ENCODE measurements at places on chromosomes 1 and 21.

DNA sequence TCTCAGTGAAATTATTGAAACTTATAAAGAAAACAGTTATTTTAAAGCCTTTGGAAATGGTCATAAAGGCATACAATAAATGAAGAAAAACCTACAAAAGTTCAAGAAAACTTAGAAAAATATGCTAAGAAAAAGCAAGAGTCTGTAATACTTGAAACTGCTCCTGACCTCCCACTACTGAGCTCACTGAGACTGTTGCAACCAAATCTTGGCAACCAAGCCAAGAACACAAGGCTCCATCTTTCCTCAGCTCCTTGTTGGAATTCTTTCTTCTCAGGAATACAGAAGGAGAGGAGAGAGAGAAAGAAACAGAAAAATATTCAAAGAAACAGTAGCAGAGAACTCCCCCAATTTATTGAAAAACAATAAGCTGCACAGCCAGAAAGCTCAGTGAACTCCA is 160.5 kb downstream of the RASAL2 start:
- DNase-seq, result no peak

DNA sequence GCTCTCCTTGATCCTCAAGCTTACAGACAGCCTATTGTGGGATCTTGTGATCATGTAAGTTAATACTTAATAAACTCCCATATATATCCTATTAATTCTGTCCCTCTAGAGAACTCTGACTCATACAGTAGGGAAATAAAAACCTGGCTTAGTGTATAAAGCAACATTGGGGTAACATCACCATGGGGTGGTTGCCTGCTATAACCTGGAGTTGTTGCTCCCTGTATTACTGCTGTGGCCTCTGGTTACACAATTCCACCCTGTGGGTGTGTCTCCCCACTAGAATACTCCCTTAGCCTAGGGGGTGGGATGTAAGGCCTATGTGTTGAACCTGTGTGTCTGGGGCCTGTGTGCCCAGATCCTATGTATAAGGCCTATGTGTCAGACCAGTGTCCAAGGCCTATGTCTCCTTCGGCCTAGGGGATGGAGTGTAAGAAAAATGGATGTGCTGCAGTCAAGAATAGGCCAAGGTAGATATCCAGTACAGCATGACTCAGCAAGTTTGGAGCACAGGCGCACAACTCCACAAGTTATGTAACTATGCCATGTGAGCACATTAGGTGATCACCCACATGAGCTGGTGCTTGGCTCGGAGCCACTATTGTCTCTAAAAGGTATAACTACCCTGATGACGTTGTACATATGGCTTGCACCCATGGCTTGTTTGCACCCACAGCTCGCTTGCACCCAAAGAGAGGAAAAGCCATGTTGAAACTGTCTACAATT is 96.8 kb upstream of the C1orf21 start:
- DNase-seq, result no peak

DNA sequence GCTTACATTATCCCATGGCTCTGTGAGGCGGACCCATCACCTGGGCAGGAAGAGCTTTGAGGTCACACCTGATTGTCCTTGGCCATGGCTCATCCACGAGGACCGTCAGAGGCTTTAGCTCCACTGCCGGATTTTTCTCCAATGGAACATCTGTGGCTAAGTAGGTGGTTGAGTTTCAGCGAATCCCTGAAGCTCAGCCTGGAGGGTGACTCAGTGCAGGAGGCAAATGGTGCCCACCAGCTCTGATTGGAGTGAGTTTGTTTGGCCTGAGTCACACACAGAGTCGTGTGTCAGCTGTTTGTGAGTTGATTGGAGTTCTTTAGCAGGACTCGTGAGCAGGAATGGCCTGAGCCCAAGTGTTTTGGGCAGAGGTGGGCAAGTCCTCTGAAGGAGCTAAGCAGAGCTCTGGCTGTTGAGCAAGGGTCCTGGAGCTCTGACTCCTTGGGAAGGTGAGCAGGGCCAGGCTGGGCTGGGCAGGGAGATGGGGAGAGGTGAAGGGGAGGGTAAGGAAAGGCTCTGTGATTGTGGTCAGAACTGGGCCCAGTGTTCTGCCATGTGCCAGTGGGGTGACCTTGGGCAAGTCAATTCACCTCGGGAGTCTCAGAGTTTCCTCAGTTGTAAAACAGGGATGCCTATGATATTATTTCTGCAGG is 2.0 kb downstream of the SLC6A17 start:
- DNase-seq, result no peak

DNA sequence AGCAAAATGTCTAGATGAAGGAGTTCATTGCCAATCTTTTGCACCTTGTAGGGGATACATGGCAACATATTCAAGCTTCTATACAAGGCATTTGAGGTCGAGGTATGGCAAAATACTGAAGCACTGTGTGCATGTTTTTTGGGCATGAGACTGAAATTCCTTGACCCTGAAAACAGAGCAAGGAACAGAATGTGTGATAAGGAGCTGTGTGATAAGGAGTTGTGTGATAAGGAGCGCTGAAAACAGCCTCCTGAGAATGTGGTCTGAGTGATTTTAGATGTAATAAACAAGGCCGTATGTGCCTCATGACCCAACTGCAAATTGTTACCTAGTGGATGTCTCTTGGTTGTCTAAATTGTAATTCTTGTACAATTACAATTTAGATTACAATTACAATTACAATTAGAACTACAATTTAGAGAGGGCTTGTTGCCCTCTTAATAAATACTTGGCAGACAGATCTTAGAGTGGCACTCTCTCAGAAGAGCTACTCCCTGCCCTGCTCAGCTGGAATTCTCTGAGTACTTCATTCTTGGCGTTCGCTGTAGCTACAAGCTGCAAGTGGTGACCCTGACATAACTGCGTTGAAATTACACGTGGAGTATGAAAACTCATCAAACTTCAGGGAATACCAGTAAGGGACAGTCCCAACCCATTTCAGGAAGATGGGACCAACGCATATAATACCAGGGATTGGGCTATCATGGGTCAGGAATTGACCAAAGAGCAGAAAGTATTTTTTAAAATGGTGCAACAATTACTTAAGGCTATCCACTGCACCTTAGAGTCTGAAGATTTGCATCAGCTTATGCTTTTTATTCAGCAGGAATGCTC is 20.0 kb upstream of the ITLN1 start:
- no peak for DNase-seq

- DNase-seq, result no peak
These were observed 4.8 kb downstream of the SETD4 start for GRCh38 chr21:36055551-36055950.

GRCh38 chr1:171740987-171741871 is 636 bp downstream of the VAMP4 start:
- DNase-seq, result peak; percentile 61

DNA sequence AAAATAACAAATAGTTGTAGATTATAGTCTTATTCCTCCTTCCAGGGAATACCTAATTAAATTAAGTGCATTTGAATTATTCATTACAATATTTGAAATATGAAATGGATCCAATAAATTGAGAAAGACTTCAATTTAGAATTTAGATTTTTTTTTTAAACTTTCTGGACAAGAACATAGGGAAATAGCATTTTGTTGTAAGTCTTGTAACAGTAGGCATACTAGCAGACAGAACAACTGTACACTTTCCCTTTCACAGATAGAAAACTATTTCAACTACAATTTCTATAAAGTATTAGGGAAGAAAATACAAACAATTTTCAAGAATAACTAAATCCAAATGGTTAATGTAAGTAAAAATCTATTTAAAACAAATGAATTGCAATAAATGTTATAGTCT is 577.5 kb downstream of the USP25 start:
- no peak for DNase-seq

DNA sequence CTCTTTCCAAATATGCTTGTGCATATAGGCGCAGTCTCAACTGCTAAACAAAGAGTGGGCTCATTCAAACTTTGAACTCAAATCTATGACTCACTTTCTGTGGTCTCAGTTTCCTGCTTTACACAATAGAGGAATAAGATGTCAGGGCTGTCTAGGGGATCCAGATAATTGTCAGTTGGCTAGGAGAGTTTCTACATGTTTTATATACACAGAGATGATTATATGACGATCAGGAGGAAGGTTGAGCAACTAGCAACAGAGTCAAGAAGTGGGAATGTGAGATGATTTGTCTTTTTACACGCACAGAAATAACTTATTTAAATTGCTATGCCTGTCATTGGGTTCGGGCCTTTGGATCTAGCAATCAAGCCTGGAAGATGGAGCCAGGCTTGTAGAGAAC is 299.4 kb upstream of the LYPLAL1 start:
- DNase-seq, result no peak

GRCh38 chr1:62280960-62281465 is 38.2 kb downstream of the KANK4 start:
- DNase-seq, result no peak

DNA sequence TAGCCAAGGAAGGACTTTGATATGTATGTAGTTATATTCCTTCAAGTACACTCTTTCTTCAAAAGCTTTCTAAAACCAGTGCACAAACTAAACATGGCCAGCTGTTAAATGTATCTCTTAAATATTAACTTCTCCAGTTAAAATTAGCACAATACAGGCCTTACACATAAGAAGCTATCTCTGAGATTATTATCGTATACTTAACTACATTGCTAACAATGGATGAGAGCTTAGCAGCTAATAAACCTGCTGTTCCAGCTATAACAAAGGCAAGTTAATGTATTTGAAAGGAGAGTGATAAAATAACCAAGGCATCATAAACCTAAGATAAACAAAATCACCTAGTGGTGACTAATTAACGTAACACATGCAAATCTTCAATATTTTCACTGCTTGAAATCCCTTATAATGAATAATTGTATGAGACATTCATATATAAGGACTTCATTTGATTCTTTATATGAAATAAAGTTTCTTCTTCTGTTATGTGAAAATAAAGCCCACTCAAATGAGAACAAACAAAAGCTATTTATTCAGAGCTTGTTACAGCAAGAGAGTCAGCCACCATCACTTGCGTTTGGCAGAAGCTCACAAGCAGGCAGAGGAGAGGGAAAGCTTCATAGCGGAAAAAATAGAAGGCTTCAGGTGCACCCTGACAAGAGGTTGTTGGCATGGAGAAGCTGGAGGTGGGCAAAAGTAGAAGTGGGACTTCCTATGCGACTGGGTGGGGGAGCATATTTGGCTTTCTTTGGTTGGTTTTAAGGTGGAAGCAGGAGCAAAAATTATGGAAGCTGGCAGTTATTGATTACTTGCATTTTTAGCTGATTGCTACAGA is 274.1 kb upstream of the CHRM3 start:
- DNase-seq, result no peak

DNA sequence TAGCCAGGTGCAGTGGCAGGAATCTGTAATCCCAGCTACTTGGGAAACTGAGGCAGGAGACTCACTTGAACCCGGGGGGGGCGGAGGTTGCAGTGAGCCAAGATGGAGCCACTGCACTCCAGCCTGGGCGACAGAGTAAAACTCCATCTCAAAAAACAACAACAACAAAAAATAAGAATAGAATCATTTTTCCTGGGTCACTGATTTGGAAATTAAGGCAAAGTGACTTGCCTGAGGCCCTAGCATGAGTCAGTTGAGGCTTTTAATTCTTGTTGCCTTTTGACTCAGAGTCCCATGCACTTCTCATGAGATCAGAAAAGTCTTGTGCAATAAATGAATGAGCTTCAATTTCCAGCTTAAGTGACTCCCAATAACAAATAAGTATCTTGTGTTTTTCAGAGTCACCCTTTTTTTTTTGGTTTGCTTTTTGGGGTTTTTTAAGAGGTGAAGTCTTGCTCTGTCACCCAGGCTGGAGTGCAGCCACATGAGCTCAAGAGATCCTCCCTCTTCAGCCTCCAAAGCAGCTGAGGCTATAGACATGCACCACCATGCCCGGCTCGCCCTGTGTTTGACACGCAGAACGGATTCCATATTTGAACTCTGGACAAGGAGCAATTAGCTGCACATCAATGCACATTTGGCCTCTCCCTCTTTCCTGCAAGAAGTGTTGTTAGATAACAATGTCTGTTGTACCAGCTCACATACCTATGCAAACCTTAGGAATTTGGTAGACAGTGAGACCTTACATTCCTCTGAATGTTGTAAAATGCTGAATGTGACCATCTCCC is 3.4 kb upstream of the PLEKHM2 start:
- no peak for DNase-seq

GRCh38 chr1:21287905-21288514 is 2.3 kb downstream of the ECE1 start:
- DNase-seq, result no peak

DNA sequence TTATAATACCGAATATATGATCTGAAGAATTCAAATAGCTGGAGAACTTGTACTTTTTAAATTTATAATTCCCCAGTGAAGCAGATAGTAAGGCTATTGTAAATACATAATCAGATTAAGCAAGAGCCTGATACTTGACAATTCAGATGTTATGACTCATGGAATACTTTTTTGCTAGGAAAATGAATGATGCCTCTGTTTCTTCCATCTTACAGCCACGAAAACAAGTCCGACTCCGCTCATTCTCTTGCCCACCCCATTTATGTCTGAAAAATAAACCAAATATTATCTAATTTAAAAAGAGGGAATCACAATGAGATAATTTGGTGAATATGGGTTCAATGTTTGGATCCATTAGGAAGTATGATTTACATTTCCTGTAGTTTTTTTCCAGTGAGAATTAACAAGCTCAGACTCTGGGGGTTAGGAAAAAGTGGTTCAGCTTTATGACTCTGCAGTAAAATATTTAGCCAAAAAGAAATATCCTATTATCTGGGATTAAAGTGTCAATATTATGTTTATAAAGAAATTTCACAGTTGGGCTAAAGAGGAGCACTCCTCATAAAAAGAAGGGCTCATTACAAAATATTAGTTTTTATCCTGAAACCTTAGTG is 50.4 kb upstream of the DAB1 start:
- no peak for DNase-seq

- DNase-seq, result no peak
These were observed 838 bp downstream of the OR2C3 start for GRCh38 chr1:247535402-247535801.

- no peak for DNase-seq
These were observed 14.3 kb downstream of the TSPAN2 start for GRCh38 chr1:115074839-115075534.

GRCh38 chr1:156319664-156320063 is 18.4 kb downstream of the CCT3 start:
- DNase-seq, result peak; percentile 52

- no peak for DNase-seq
These were observed 68.2 kb upstream of the BCL9 start for GRCh38 chr1:147472966-147473732.

DNA sequence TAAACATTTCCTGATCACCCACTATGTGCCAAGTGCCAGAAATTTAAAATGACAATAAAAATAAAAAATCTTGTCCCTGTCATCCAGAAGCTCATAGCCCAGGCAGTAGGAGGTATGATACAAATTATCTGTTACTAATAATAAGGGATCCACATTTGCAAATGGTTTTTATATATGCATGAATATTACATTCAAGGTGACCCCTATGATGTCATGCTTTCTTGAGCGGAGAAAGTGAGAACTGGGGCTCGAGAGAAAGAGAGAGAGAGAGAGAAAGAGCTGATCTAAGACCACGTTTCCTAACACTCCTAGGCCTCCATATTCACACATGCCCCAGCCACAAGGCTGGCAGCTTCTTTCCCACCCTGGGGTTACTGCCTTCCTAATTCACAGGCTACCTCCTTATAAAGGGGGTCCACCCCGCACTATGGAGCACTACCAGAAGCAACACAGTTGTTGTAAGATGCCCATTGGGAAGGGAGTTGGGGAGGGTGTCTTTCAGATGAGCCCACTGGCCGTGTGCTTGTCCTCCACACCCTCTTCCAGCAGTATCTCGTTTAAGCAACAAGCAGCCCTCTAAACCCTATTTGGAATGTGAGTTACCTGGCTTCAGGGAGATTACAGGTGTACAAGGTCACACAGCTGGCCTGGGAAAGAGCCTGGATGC is 28.8 kb upstream of the LRRN2 start:
- no peak for DNase-seq

All from CD4-positive, alpha-beta T cell treated with Interleukin-17A for 1 hour (primary cell).